ENCODE measurements at places on chromosomes 3 and 15.

GRCh38 chr3:18127174-18127858, 297.8 kb downstream of the SATB1 start:
- DNase-seq, result no peak

DNA sequence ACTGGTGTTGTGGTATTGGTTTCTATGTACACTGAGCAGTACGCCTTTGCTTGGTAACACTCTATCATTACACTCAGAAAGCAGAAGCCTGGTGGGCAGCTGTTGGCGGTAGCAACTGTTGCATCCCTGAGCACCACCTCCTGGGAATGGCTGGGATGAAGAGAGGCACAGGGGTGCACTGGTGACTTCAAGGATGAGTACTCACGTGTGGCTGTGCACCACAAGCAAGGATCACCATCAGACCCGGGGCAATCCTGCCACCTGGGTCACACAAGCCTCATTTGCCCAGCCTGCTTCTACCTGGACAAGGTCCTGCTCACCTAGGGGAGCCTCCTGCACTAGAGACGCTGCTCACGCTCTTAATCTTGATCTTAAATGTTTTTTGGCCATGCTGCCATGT, 336.4 kb downstream of the SI start:
- no peak for DNase-seq

GRCh38 chr3:12733566-12733965, 25.5 kb downstream of the TMEM40 start:
- DNase-seq, result no peak

GRCh38 chr3:161284989-161285388, 63.9 kb downstream of the NMD3 start:
- DNase-seq, result no peak

- DNase-seq, result no peak
Measured at GRCh38 chr15:48717458-48717857, 71.9 kb upstream of the FBN1 start.

DNA sequence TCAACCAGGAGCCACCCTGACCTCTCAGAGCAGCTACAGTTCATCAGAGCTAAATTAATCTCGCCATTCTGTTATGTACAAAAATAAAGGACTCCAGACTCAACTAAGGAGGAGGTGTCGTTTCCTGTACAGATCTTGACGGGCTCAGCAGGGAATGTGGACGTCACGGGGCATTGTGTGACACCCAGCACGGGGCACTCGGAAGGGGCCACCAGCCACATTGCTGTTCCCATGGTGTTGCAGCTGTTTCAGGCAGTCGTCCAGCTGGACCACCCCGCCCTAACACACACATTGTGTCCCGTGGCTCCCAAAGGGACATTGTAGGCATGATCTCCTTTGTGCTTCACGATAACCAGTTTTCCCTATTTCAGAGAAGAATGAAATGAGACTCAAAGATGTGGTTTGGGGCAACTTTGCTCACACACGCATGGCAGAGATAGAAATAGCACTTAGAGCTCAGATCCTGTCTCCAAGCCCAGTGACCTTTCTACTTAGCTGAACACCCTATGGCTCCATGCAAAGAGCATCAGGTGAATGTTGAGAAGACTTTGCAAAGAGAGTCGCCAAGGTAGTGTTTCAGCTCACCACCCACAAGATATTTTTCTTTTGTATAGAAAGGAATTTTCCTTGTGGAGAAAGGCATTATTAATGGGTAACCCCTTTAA, 5.5 kb downstream of the SSUH2 start:
- no peak for DNase-seq

DNA sequence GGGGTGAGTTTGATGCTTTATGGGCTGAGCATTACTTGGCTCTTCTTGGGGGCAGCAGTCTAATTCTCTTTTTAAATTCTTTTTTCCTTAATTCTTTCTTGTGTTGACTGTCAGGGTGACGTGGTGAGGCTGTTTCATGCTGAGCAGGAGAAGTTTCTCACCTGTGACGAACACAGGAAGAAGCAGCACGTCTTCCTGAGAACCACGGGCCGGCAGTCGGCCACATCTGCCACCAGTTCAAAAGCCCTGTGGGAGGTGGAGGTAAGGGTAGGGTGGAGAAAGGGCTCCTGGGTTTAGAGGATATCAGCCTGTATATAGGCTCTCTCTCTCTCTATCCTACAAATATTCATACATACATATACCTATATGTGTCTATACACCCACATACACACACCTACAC, 152.3 kb downstream of the ITPR1 start:
- DNase-seq, result no peak

DNA sequence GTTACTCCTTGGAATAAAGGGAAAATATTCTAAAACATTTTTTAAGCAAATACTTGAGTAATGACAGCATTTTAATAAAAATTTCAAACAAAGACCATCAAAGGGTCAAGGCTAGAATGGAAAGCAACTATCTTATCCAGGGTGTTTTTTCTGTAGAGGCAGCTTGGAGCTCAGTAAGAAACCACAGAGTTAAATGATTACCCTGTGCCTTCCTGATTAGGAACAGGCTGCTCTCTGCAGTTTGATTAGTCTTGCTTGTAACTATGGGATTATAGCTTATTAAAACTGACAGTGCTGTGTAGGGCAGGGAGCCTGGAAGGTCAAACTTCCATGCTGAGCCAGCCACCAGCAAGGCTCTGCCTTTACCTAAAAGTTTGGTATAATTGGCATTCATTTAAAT, 33.1 kb downstream of the QTRT2 start:
- DNase-seq, result no peak

- DNase-seq, result no peak
Measured at GRCh38 chr3:138642226-138642926, 33.8 kb downstream of the FAIM start.

- DNase-seq, result no peak
Measured at GRCh38 chr3:106590216-106590615, 721.4 kb upstream of the CBLB start.

- DNase-seq, result no peak
Measured at GRCh38 chr3:123637131-123637530, 52.3 kb upstream of the HACD2 start.

DNA sequence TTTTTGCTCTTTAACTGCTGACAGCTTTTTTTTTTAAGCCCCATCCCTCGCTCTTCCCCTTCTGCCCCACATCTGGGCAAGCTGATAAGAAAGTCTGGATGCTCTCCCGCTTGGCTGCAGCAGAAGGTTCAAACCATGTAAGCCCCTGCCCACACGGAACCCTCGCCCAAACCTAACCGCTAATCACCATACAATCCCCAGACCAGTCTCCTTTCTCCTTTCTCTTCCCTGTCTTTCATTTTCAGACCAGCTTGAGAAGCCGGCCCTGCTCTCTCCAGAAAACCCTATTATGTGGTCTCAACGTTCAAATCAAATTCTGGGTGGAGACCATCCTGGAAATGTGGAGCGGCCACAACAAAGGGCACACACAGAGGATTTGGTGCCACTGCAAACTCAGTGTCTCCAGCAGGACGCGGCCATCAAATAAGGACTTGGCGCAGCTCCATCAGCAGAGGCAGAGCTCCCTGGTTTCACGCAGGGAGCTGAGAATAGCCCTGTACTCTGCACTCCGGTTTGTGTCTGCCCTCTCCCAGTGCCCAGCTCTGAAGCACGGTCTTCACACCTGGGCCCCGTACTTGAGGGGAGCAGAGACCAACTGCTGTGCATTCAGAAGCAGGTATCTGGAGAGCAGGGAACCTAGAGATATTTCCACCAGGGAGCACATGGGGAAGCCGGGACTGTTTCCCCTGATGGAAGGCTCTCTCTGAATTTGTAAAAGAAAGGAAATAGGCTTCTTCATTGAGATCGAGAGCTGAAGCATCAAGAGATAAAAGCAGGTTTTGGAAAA, 92.6 kb downstream of the XXYLT1 start:
- no peak for DNase-seq

- DNase-seq, result no peak
Measured at GRCh38 chr3:15171096-15171495, 35.0 kb upstream of the CAPN7 start.

GRCh38 chr3:151987893-151988292, 114.5 kb downstream of the SUCNR1 start:
- no peak for DNase-seq

GRCh38 chr3:101865751-101866509, 16.6 kb downstream of the NFKBIZ start:
- no peak for DNase-seq

DNA sequence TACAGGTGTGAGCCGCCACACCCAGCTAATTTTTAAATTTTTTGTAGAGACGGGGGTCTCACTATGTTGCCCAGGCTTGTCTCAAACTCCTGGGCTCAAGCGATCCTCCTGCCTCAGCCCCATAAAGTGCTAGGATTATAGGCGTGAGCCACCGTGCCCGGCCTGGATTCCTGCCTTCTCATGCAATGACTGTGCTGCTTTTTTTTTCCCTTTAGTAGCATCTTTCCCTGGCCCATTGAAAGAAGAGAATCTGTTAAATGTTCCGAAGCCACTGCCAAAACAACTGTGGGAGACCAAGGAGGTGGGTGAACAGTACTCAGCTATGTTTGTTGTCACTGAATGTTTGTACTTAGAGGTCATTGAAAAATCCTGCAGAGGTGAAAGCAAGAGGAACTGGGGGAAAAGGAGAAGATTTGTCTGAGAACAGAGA, 88.0 kb downstream of the CRTC3 start:
- no peak for DNase-seq

- no peak for DNase-seq
Measured at GRCh38 chr3:1513662-1514061, 420.8 kb downstream of the CNTN6 start.

GRCh38 chr3:13536832-13537231, 12.1 kb upstream of the FBLN2 start:
- no peak for DNase-seq

DNA sequence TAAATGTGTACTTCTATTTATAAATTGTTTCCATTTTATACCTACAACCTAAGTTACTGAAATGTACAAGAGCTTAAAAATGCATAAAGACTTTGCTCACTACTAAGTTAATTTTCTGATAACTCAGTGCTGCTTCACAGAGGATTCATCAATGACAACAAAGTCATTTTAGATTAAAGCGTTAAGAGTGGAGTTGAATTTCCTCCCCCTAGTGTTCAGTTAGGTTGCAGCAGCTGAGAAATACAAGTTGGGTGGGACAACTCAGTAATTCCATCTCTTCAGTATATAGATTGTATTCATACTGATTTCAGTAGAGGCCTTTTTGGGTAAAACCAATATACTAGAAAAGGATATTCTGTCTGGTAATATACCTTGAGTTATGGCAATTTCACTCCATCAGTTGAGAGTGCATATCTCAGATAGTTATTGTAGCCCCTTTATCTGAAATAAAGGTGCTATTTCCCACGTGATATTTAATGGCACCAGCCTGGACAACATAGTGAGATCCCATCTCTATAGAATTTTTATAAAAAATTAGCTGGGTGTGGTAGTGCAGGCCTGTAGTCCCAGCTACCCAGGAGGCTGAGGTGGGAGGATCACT, 6.9 kb upstream of the RPL35A start:
- no peak for DNase-seq

DNA sequence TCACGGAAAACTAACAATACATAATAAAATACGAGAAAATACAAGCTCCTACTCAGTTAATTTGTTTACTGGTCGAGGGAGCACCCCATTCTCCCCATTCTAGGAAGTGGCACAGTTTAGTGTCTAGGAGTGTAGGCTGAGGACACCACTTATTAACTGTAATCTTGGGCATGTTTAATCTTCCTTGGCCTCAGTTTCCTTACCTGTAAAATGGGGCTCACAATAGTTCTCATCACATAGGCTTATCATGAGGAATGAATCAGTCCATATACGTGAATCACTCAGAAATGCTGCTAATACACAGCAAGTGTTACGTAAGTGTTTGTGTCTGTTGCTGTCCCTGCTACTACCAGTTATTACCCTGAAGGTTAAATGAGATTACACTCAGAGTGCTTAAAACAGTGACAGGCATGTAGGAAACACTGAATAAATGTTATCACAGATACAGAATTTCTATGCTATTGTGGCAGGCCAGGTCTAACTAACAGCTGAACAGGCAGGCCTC, 210.2 kb downstream of the OSBPL10 start:
- DNase-seq, result no peak

GRCh38 chr3:86990734-86991481, at the start of gene VGLL3:
TSS of gene VGLL3 (minus strand) at chr3:86991149. CDS start at chr3:86990743, 406 bp downstream.
- DNase-seq, result peak; percentile 1

DNA sequence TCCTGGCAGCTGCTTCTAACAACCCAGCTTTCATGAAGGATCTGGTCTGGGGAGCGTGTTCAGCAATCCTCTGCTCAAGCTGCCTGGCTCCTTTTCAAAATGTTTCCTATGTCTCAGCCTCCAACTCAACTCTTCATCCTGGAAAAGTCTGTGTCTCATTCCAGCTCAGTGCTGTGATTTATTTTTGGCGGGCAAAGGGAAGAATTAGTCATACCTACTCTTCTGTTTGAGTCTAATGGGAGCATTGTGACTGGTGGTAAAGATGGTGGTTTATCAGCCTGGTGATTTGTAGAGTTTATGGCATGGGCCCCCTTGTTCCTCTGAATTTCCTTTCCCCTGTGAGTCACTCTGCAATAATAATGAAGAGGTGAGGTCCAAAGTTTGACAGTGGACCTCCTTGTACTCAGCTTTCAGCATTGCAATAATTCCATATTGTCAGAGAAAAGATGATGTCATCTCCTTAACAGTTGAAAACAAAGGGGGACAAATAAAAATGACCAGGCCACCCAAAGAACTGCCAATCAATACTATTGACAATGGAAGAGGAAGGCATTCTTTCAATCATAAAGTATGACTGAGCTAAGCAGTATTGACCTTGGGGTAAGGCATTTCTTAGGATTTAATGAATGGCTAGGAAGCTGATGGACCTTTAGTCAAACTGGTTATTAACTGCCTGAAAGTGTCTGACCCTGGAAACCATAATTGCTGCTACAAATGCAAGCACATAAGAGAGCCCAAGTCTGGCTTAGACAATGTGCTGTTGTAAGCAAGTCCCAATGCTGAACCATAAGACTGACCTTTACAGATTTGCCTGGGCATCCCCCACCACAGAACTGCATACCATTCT, 204.7 kb upstream of the MCTP2 start:
- no peak for DNase-seq

DNA sequence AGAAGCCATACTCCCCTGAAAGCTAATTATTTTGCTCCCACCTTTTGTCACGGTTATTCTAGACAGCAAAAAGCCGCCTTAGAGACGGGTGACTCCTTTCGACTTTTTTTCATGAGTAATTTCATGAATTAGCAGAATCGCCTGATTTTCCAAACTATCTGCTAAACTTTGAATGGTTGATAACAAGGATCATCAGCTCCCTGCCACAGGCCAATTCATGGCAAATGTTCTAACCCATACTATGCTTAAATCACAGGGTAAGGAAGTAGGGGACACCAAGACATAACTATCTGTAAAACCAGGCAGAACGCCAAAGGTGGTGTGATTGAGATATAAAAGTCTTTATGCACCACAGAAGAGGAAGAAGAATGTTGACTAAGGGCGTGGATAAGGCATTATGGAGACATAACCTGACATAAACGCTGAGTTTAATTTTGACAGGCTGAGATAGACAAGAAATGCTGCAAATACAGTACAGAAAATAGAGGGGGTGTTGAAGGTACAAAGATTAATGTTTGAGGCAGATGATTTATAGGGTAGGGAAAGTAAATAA, 891 bp upstream of the DMXL2 start:
- no peak for DNase-seq

GRCh38 chr15:92653836-92654539, 1.6 kb downstream of the FAM174B start:
- DNase-seq, result no peak

- DNase-seq, result no peak
Measured at GRCh38 chr3:27557411-27557810, 73.2 kb upstream of the SLC4A7 start.

Measured in T-helper 1 cell (primary cell).